Brain pericyte (primary cell): ENCODE measurements at places on chromosomes 5 and 9.

DNA sequence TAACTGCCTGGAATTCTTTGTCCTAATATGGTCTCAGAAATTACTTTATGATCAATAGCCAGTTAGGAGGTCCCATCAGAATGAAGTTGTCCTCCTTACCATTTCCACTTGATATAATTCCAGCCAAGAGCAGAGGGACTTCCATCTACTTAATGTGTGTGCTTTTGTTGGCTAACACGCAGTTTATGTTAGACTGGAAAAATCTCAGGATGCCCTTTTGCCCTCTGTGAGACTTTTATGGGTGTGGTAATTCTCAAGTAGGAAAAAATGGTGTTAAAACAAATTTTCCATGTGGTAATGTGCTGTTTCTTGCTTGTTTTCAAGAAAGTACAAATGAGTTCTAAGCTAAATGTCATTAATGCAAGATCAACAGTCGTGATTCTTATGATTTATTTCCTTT, 327.1 kb downstream of the MTRR start:
- no peak for DNase-seq

GRCh38 chr9:87657190-87657589, 68.7 kb upstream of the CTSL start:
- DNase-seq = no peak

DNA sequence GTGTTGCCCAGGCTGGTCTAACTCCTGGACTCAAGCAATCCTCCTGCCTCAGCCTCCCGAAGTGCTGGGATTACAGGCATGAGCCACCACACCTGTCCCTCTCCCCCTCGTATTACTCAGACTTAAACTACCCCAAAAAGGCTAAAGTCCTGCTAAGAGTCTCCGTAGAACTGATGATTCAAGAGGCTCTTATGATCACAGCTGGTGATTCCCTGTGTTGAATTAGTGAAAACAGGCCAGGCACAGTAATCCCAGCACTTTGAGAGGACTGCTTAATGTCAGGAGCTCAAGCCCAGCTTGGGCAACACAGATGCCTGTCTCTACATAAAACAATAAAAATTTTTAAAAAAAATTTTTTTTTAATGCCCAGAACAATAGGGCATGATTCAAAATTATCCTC, 9.2 kb downstream of the CDC26 start:
- DNase-seq = no peak

DNA sequence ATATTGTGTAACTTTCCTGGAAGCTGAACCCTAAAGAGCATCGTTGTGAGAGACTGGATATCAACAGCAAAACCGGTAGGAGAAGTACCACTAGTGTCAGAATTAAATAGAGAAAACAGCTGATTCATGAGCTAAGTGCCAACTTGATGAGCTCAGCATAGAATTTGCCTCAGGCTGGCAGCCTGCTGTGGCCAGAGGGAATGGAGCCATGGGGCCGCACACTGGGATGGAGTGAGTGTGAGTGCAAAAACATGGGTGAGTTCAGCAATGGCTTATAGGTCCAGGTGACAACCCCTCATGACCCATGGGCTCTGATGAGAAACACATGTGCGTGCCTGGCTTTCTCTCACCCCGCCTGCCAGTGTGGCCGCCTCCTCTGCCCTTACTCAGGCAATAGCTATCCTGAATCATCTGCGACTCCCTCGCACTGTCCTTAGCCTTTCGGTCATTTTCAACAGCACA, 25.4 kb downstream of the ADAMTS16 start:
- peak; percentile 59 for DNase-seq

GRCh38 chr5:34841816-34842215, 2.9 kb downstream of the TTC23L start:
- no peak for DNase-seq

- no peak for DNase-seq
Measured at GRCh38 chr9:112315331-112316257, 17.8 kb downstream of the PTBP3 start.

DNA sequence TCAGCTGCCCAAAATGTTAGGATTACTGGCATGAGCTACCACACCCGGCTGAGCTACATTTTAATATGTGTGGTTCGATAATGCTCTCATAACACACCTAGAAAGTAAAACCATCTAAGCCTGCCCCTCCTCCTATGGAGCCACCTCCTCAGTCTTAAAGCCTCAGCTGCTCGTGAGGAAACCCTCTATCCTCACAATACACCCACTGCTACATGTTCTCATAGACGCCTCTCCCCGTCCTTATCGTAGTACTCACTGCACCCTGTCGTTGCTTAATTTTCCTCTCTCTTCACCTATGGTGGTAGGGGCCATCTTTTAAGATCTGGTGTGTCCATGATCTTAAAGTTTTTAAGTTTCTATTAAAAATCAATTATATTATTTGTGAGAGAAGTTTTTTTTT, 72.9 kb downstream of the RCL1 start:
- no peak for DNase-seq

GRCh38 chr9:124973807-124974206, 32.9 kb upstream of the GOLGA1 start:
- DNase-seq = no peak

DNA sequence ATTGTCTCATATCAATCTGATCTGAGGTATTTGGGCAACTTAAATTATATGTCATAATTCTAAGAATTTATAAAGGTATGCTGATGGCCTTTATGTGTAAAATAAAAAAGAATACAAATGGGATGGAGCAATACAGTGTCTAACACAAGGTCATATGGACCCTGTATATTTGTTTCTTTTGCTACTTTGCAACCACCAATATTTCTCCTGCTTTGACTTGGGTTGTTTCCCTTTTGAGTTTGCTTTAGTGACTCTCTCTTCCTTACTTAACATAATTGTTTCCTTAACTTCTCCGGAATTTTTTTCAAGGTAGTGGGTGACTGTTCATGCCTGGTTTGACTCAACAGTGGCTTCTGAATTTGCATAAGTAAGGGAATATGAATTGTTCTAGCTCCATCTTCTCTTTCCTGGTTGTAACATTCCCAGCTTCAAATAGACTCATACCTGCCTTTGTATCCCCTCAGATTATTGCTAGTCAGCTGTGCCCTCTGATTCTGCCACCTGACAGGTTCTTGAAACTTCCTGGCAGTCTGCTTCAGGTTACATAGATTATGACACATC, 30.2 kb upstream of the ANXA1 start:
- no peak for DNase-seq

- no peak for DNase-seq
Measured at GRCh38 chr5:111667128-111667736, 89.8 kb downstream of the NREP start.

GRCh38 chr5:27845248-27845647, 806.9 kb upstream of the CDH9 start:
- no peak for DNase-seq
